AML-193 (cell line): ENCODE measurements at places on chromosomes 12 and 14.

DNA sequence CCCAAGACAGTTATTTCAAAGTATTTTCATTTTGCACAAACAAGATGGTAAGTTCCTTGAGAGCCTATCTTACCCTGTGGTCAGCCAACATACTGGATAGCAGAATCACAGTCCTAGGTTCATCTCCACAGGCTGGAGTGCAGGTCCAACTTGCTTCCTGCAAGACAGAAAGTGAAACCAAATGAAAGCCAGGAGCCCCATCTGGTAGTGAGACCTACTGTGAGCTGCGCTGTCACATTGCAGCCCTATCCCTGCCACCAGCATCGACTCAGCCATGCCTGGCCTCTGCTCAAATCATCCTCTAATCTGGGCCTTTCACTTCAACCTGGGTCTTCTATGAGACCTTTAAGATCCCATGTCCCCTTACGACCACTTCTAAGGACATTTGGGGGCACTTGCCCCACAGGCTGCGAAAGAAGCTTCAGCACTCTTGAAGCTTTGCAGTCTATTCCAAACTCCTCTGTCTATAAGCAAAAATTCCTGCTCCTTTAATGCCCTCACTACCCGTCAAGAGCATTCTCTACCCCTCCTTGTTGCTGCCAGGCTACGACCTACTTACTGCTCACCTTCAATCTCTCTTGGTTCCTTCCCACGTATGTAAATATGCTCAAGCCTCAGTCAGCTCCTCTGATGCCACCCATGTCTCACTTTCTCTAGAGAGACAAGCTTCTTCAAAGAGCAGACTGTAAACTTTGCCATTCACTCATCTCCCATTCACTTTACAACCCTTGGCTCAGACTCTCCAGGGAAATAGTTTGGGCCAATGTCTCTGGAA, 55.9 kb upstream of the TSPAN11 start:
- DNase-seq: no peak

DNA sequence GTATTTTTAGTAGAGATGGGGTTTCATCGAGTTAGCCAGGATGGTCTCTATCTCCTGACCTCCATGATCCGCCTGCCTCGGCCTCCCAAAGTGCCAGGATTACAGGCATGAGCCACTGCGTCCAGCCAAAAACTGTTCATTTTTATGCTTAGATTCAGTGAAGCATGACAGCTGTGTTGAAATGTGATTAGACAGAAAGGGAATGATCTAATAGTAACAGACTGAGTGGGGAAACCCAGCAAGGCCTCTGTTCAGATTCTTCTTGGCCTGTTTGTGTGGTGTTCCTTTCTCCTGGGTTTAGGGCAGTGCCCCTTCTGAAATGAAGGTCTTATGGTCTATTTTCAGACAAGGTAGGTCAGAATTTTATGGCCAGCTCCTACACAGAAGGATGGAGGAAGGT, 11.8 kb upstream of the ABCD4 start:
- no peak for DNase-seq

- DNase-seq: no peak
Measured at GRCh38 chr14:65237023-65237814, 134.9 kb upstream of the MAX start.

- peak; percentile 73 for DNase-seq
Measured at GRCh38 chr12:26434299-26435068, 239.1 kb downstream of the SSPN start.

DNA sequence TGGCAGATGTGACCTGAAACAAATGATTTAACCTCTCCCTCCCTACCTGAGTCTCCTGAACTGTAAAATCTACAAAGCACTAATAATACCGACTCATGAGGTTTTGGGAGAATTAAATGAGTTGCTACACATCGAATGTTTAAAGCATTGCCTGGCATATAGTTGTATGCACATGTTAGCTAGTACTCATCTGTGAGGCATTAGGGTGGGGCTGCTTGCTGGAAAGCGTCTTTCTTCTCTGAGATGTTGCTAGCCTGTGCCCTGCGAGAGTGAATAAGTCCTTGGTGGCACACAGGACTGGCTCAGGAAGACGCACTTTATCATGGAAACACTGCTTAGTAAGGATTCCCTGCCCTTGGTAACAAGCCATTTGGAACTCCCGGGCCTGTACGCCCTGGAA, 6.1 kb downstream of the RAPGEF3 start:
- no peak for DNase-seq

DNA sequence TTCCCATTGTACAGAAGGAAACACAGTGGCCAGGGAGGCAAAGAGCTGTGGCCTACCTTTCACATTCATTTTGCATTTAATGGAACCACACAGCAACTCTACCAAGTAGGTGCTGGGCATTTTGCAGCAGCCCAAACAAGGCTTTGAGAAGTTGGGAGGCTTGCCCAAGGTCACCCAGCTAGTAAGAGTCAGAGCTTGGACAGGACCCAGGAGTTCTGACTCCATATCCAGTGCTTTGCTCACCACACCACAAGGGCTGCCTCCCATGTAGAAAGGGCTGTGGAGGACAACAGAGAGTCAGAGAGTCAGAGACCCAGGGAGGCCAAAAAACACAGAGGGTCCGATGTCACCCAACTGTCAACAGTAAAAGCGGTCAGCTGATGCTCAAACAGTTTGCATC, 400.2 kb downstream of the BCL11B start:
- DNase-seq: no peak

DNA sequence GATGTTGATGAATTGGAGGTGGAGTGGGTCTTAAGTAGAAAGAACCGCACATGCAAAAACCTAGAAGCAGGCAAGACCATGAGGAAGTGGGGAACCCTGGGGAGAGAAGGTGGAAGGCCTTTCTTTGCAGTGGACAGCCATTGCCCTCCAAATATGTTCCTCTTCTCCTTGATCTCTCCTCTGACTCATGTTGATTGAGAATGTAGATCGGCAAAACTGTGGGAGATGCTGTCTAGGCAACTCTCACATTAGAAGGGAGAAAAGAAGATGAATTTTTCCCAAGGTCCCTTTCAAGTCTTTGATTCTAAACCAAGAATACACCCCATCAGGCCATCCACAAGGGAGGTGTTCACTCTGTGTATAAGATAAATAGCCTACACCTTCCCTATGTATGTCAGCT, 257.5 kb downstream of the MSRB3 start:
- no peak for DNase-seq

- peak; percentile 46 for DNase-seq
Measured at GRCh38 chr14:61489932-61490331, 168.6 kb downstream of the PRKCH start.

GRCh38 chr12:100508751-100509150, 35.1 kb downstream of the NR1H4 start:
- DNase-seq: no peak

DNA sequence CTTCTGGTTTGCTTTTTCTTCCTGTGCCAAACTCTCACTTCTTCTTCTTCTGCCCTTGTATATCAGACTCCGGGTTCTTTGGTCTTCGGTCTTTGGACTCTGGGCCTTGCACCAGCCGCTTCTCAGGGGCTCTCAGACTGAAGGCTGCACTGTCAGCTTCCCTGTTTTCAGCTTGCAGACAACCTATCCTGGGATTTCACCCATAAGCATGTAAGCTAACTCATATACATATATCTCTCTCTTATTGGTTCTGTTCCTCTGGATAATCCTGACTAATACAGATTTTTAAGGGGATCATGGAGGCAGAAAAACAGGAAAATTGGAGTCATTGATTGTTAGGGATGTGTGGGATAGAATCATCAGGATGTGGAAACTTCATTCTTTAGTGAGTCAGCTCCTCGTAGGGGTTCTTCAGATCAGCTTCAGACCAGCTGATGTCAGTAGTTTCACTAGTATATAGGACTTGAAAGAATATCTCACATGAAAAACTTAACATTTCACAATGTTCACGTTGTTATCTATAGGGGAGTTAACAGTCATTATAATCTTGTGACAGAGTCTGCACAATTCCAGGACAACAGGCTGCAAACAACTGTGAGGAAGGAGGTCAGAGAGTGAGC, 102.9 kb downstream of the RASSF9 start:
- DNase-seq: no peak

- no peak for DNase-seq
Measured at GRCh38 chr12:12384571-12385340, 27.9 kb downstream of the BORCS5 start.

DNA sequence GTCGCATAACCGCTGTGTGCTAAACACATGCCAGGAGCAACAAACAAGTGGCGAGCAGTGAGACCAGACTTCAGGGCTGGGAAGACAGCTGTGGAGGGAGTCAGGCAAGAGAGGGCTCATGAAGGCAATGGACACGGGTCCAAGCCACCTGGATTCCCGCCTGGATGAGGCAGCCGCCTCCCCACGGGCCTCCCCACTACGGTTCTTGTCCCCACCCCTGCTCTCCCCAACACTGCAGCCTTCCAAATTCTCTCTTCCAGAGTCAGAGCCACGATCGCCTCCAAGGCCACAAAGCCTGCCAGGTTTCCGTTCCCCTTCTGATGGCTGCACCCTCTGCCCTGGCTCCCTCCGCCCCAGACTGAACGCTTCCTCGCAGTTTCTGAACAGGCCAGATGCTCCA, 36.1 kb upstream of the PIWIL1 start:
- no peak for DNase-seq

- no peak for DNase-seq
Measured at GRCh38 chr14:31270196-31270772, 62.7 kb upstream of the HECTD1 start.

DNA sequence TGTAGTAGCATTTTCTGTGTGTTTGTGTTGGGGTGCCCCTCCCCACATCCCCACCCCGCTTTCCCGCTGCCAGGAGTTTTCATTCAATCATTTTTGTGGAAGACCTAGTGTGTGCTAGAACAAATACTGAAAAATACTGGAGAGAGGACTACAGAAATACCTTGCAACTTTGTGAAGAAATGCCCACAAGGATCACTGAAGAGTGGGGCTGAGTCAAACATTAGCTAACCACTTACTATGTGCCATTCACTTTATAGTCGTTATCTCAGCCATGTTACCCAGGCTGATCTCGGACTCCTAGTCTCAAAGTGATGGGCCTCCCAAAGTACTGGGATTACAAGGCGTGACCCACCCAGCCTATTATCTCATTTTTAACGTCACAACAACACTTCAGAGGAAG, 559 bp upstream of the LMBR1L start:
- no peak for DNase-seq

GRCh38 chr12:50765095-50765911, 1.4 kb downstream of the ATF1 start:
- peak; percentile 42 for DNase-seq
